Adrenal gland (tissue), 19 donors: ENCODE measurements at places on chromosomes 7 and 10. TPM values are rescaled to one million over a fixed set of nuclear protein-coding genes. Genes with fewer than 3 reads are reported as not detected.

Gene ABCC2
- total RNA-seq = 0.61 TPM

Gene VENTX
- 1.5 TPM for total RNA-seq

Gene PTPRN2
- total RNA-seq = 2.8 TPM

Gene XRCC2
- total RNA-seq = 0.50 TPM

DNA sequence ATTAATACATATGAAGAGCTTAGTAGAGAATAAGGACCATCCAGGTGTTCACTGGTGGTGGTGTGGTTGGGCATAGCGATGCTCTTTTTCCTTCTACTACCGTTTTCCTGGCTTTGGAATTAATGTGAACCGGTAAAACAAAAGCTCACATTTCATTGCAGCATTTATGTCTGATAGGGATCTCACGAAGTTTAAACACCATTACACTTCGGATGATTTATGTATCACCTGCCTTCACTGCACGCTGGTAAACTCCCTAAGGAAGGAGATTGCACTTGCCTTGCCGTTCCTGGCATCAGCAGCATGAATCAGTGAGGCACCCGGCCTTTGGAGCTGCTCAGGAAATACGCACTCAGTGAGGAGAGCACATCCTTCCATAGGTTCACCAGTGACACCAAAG is 47.5 kb downstream of the WIPF3 start:
- H3K36me3 ChIP-seq = no peaks in the 10 kb centered on the region
- DNase-seq = no peak
- no peaks in the 10 kb centered on the region for H3K4me1 ChIP-seq
- no peaks in the 10 kb centered on the region for H3K27me3 ChIP-seq
- no peak overlapping the region for H3K4me3 ChIP-seq
- H3K27ac ChIP-seq = no peak overlapping the region

DNA sequence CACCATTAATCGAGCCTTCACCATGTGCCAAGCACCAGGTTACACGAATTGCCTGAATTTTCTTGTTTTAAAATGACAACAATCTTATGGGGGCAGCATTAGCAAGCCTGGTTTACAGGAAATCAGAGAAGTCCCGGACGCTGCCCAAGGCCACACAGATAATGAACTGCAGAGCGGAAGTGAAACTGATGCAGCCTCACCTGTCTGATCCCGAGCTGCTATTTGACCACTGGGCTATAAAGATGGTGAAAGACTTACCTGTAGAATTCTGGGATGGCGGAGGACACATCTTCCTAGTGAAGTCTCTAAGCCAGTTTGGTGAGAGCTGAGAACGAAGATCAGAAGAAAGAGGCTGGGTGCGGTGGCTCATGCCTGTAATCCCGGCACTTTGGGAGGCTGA is 21.7 kb upstream of the GALNTL5 start:
- no peak overlapping the region for H3K4me3 ChIP-seq
- no peaks in the 10 kb centered on the region for H3K36me3 ChIP-seq
- no peaks in the 10 kb centered on the region for H3K27me3 ChIP-seq
- DNase-seq = no peak
- H3K27ac ChIP-seq = no peak overlapping the region
